NCI-H345 (cell line): ENCODE measurements at places on chromosomes 1 and 21.
A peak's percentile ranks its signal among the peaks of the same experiment; 100 is the strongest.

DNA sequence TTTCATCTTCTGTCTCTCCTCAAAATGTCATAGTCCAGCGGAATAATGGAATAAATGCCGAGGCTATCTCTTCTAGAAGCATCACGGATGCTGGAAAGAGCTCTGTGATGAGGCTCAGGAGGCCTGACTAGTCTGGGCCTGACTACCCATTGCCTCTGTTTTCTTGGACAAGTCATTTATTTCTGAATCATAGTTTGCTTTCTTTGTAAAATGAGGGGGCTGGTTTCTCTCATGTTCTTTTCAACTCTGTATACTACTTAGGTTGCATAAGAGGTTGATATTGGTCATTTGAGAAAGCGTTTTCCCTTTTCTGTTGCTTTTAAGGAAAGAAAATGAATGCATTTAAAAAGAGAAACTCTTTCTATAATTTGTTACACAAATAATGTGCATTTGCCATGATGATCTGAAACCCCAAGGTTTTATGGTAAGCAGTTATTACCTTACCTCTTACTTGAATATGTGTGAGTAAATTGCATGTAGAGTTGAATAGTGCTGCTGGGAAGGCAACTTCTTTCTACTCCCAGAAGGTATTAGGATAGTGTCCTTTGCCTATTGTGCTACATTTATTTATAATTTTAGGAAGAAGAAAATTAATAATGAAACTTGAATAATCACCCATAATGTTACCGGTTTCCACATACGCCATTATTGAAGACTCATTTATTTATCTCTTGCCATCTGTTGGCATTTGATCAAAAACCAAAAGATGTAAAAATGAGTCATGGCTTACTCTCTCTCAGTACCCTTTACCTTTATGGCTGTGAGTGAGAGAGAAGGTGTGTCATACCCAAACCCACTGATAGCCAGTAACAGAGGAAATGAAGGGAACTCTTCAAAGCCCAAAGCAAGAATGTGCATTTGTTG, 179.1 kb downstream of the FASLG start:
- DNase-seq: no peak

GRCh38 chr1:43304314-43304681, 3.5 kb downstream of the TIE1 start:
- no peak for DNase-seq

DNA sequence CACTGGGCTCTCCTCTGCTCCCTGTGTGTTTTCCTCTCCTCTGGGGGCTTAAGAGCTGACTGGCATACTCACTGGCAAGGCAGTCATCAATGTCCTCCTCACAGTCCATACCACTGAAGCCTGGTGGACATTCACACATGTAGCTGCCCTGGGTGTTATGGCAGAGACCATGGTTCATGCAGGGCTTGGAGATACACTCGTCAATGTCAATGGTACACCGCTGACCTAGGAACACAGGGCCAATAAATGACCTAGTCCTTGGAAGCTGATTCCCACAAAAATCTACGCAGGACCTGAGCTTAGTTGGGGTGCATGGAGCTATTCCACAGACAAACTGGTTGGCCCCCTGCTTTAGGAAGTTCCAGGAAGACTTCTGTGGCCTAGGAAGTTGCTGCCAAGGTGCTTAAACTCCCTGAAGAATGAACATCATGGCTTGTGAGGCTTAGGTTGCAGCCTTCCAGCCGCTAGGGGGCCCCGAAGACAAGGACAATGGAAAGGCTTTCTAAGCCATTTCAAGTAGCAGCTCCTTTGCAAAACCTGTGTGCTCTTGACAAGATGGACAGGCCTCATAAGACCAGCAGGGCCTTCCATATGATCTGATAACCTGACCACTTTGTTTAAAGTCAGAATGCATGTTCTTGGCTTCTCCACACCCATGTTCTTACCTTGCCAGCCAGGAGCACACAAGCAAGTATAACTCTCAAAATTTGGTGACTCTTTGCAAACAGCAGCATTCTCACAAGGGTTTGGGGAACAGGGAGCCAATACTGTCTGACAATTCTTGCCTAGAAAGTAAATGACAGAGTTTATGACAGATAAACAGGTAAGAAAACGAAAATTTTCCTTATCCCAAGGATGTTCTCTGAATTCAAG, 52.3 kb upstream of the ADAM30 start:
- peak; percentile 80 for DNase-seq

DNA sequence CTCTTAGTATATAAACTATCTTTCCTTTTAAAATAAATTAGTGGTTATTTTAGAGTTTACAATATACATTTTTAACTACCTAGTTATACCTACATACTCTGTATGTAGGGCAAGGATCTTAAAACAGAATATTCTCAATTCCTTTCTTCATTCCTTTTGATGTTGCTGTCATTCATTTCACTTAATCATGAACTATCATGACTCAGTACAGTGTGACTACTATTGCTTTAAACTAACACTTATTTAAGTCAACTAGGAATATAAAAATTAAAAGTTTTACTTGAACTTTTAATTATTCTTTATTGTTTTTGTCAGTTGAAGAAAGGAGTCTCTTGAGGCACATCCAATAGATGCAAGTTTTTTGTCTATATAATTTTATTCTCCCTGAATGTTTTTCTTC, 726.4 kb downstream of the BRINP3 start:
- no peak for DNase-seq

- peak; percentile 61 for DNase-seq
Measured at GRCh38 chr1:117534995-117535467, 70.8 kb upstream of the TENT5C start.

GRCh38 chr1:183807549-183808168, 2.7 kb downstream of the RGL1 start:
- DNase-seq: no peak

- DNase-seq: no peak
Measured at GRCh38 chr1:114388432-114389003, 122.5 kb downstream of the TRIM33 start.

DNA sequence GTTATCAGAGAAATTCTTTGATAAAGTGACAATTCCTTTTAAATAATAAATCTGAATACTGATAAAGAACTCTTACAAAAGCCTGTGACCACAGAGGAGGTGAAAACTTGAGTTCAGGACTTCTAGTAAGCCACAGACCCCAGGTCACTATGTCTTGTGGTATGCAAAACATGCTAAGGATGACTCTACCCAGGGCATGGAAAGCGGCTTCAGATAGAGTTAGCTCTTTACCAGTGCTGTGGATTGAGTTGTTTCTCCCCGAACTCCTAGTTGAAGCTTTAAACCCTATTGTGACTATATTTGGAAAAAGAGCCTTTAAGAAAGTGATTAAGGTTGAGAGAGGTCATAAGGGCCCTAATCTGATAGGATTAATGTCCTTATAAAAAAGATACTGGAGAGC, 42.3 kb downstream of the HLX start:
- no peak for DNase-seq

DNA sequence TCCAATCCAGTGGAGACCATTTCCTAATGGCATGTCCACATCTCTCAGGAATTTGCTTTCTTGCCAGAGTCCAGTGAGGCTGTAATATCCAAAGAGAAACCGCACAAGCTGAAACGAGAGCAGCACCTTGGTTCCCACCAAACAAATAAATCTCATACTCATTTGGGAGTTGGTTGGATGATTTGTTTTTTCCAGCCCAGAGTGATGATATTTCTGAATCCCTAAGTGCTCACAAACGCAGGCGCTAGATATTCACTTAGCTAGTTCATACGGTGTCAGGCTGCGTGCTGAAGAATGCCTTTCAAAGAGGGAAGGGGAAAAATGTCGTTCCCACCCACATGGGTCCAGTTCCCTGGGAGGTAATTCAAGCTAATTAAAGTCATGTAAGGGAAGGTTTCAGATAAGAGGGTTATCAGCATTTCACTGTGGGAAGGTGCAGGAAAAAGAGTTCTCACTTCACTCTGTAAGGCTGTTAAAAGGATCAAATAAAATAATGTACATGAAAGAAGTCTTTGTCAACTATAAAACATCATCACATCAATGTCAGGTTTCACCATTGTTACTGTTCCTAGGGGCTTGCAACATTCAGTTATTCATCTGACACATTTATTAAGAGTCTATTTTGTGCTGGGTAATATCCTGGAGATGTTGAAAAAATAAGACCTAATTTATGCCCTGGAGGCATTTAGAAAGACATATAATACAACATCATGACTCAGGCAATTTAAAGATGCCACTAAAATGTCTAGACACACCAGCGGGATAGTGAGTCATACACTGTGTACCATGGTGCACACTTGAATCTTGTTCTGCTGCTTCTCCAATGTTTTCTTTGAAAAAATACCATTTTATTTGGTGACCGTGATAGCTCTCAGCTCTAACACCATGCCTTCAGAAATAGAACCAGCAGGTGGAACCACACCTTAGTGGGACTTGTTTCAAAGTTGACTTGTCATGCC, 19.3 kb downstream of the DPT start:
- DNase-seq: no peak

DNA sequence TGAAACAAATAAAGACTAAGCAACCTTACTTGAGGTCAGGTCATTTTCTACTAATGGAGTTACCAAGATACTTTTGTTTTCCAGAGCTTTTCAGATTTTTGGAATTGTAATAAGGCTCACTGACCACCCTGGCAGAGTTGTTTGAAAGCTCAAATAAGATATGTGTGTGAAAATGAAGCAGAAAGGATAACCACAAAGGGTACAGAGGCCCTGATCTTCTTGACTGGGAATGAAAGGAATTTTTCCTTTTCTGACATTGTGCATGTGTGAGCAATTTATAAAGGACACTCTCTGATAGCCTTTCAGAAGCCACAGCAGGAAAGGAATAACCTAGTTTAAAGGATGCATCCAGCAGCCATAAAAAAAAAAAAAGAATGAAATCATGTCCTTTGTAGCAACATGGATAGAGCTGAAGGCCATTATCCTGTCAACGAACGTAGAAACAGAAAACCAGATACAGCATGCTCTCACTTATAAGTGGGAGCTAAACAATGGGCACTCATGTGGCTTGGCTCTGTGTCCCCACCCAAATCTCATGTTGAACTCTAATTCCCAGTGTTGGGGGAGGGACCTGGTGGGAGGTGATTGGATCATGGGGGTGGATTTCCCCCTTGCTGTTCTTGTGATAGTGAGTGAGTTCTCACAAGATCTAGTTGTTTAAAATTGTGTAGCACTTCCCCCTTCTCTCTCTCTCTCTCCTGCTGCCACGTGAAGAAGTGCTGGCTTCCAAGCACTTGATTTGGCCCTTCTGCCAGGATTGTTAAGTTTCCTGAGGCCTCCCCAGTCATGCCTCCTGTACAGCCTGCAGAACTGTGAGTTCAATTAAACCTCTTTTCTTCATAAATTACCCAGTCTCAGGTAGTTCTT, 3.1 kb upstream of the SRP9 start:
- no peak for DNase-seq

GRCh38 chr1:10286244-10286643, 75.9 kb downstream of the KIF1B start:
- no peak for DNase-seq

- no peak for DNase-seq
Measured at GRCh38 chr1:78370779-78371482, 119.8 kb upstream of the PTGFR start.

- no peak for DNase-seq
Measured at GRCh38 chr1:36909946-36910725, 124.2 kb downstream of the GRIK3 start.
